ENCODE measurements at places on chromosomes 13 and 19.

- DNase-seq = no peak
Measured at GRCh38 chr13:77477299-77477848, 58.1 kb upstream of the SCEL start.

- DNase-seq = no peak
Measured at GRCh38 chr19:56687031-56687430, 15.5 kb upstream of the ZNF835 start.

GRCh38 chr13:80070024-80070703, 270.8 kb downstream of the SPRY2 start:
- no peak for DNase-seq

DNA sequence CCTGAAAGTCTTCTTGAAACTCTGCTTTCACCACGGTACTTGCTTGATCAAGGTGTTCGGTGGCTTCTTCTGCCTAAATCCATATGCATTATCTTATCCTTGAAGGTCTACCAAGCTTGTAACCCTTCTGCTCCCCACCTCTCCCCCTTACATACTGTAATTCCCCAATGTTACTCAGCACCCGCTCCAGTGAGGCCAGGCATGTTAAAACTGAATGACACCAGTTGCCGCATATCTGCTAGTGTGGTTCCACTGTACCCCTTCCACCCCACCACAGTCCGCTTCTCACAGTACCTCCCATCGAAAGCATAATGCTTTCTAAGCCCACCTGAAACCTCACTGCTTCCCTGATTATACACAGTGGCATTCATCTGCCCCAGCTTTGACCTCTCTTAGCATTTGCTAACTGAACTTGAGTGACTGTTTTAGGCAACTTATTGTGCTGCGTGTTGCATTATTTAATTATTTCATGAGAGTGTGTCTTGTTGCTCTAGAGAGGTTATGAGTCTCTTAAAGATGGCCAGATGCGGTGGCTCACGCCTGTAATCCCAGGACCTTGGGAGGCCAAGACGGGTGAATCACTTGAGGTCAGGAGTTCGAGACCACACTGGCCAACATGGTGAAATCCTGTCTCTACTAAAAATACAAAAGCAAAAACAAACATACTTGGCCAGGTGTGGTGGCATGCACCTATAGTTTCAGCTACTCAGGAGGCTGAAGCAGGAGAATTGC, 87.6 kb upstream of the MBNL2 start:
- no peak for DNase-seq

DNA sequence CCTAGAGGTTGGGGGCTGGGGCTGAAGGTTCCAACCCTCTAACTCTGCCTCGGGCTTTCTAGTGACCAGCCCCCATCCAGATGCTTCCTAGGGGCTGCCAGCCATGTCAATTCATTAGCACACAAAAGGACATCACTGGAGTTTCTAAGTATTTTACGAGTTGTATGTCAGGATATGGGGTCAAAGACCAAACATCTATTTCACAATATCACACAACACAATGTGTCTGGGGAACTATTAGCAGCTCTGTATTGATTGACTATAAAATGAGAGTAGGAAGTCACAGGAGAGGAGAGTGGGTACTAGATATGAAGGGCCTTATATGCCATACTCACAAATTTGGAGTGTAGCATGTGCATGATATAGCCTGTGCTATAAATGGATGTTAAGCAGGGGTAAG, 42.1 kb downstream of the LPAR6 start:
- no peak for DNase-seq

GRCh38 chr13:79432992-79433391, 26.9 kb upstream of the RBM26 start:
- no peak for DNase-seq

GRCh38 chr19:15199661-15200552, 888 bp downstream of the NOTCH3 start:
- DNase-seq = no peak

GRCh38 chr13:31441800-31442510, 242.2 kb downstream of the B3GLCT start:
- DNase-seq = no peak

DNA sequence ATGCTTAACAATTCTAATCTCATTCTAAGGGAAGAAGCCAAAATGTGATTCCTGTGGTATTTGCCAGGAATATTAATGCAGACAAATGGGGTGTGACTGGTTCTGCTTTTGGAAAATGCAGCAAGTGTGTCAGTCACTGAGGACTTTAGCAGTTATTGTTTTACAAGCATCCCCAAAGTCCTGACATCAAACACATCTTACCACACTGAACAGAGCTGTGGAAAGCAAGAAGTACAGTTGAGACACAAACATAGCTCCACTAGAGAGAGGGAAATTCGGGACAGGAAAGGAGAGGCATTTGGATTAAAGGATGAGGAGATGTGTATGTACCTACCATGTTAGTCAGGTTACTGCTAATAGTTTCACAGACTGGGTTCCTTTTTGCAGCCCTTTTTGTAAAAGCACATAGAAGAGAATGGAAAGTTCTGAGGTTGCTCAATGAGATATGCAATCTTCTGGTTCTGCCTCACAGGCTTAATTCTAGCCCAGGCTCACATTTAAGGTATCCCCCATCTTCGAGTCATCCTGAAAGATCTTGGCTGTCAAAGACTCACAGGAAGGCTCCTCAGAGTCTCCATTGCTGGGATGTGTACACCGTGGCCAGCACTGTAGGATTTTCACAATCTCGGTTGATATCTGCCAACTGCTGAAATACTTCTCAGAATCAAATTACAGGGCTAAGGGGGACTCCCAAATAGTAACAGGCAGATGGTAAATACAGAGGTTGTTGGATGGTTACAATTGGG, 316.6 kb downstream of the DNAJC15 start:
- no peak for DNase-seq

- DNase-seq = no peak
Measured at GRCh38 chr19:48248081-48248833, 7.5 kb downstream of the CARD8 start.

DNA sequence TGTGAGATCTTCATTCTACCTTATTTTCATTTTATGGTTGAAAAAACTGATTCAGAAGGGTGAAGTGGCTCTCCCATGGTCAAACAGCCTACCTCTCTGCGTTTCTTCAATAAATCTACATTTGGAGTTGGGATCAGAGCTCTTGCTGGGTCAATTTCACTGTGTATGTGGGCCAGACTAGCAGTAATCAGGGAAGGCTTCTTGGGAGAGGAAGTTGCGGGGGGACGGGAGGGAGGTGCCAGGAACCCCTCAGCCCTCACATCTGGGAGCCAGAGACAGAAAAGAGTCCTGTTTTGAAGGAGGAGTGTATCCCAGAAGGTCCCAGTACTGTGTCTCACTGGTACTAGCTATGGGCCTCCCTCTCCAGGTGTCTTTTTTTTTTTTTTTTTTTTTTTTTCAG, 934 bp downstream of the KXD1 start:
- DNase-seq = no peak

- no peak for DNase-seq
Measured at GRCh38 chr19:5083547-5083965, 114.6 kb downstream of the KDM4B start.

GRCh38 chr19:937259-937694, 11.4 kb downstream of the ARID3A start:
- DNase-seq = no peak

DNA sequence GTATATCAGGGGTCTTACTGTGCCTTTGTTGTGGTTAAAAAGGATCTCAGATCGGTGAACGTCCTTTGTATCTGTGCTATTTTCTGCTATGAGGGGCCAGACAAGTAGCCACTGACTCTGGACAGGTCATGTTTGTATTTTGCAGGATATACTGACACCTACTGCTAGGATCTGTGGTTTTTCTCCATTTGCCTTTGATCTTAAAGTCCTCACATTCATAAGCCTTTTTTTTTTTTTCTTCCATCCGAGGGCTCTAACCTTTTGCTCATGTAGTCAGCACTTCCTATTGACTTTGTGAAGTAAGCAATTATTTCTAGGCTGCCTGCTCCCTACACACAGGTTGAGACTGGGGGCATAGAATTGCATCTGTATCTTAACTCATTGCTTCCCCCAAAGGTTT, 106.2 kb downstream of the SLITRK5 start:
- no peak for DNase-seq

DNA sequence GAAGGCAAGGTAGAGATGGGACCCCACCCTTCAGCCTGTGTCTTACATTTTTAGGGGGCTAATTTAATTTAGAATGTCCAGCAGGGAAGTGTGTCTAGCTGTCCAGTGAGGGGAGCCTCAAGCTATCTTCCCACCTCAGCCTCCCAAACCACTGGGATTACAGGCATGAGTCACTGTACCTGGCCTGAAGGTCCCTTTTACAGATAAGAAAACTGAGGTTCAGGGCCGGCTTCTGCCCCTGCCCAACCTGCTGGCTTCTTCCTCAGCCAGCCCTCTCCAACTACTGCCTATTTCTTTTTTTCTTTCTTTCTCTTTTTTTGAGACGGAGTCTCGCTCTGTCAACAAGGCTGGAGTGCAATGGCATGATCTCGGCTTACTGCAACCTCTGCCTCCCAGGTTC, 19.4 kb upstream of the HOMER3 start:
- DNase-seq = no peak
